ENCODE measurements at places on chromosomes 16 and 17. TPM values are rescaled to one million over a fixed set of nuclear protein-coding genes. Genes with fewer than 3 reads are reported as not detected.

DNA sequence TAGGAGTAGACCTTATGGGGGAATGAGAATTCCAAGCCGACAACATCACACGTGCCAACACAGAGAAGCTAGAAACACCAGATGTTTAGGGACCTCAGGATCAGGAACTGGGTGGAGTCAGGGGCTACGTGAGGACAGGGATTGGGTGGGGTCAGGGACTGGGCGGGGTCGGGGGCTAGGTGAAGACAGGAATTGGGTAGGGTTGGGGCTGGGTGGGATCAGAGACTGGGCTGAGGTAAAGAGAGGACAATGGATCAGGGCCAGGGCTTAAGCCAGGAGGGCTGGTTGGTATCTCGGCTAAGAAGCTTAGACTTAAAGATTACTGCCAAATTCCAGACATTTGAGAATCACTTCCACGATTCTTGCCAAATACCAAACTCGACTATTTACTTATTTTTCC lies 11.6 kb downstream of the TEKT5 start:
- DNase-seq: no peak

The PLCG2 gene
- total RNA-seq: 16.2 TPM

GRCh38 chr17:73824321-73824720 lies 180.1 kb upstream of the SDK2 start:
- DNase-seq: no peak

- DNase-seq: no peak
Measured at GRCh38 chr17:40361925-40362695, 2.4 kb downstream of the GJD3 start.

The HSD17B1 gene
- total RNA-seq: 0.37 TPM
